ENCODE measurements at places on chromosomes 5 and 9.

- no peak for DNase-seq
Observed at GRCh38 chr5:5044247-5044840, 95.8 kb upstream of the ADAMTS16 start.

DNA sequence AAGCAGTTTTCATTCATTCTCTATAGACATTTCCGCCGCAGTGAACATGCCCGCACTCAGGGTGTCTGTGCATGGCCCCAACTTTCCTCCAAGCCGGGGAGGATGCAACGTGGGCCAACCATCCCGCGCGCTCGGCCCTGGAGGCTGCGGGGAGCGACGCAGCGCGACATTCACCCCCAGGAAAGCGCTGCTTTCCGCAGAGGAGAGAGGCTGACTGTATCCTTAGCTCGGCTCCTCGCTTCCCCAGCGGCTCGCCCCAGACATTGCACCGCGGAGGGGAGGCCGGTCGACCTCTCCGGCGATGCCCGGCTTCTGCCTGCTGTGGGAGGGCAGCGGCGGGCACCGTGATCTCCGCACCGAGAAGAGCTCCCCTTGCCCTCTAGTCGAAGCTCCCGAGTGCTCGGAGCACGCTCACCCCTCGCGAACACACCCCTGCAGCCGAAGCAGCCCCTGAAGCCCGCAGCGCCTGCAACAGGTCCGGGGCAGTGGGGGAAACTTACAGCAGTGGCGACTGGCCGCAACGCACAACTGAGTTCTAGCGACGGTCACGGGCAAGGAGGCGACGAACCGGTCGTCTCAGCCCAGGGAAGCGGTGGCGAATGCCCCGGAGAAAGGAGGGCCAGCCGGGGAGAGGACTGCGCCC is 600 bp downstream of the ENC1 start:
- peak; percentile 62 for DNase-seq

DNA sequence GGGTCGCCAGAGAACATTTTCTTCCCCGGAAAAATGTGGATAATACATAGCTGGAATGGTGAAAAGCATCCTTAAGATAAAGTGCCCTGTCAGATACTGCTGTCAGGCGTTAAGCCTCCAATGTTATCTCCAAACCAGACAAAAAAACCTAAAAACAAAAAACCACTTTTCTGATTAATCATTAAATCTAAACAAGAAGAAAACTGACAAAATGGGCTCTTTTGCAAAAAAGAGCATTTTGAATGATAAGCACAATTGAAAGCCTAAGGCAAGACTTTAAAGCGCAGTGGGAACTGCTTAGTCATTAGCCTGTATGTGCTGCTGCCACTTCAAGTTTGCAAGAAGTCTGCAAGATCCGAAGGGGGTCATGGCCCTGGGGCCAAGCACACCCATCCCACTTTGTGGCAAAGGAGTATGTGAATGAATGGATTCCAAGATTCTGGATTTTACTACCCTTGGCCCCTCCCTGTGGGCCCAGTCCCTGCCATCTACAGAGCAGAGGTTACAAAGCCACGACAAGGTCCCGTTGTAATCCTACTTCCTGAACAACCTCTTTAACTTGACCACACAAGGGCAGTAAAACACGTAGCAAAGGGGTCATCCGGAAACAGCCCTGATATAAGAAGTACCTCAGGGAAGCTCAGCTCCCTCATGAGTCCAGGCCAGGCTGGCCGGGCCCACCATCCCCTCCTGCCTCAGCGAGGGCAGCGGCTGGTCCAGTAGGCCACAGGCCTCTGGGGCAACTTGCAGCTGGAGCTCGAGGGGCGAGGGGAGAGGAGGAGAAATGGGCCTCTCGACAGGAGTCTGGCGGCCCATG is 29.7 kb downstream of the SHB start:
- no peak for DNase-seq

GRCh38 chr9:116276651-116277121 is 123.1 kb downstream of the PAPPA start:
- no peak for DNase-seq

DNA sequence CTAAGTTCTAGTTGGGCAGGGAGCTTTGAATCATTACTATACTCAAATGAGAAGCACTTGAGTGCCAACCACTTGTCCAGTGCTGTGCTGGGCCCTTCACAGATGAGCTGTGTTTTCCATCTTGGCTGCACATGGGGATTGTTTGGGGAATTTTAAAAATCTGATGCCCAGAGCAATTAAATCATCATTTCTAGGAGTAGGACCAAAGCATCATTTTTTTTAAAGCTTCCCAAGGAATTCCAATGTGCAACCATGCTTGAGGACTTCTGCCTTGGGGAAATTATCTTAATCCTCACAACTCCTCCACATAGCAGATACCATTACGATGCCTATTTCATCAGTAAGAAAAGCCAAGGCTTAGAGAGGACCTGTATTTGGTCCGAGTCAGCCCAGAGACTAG is 131.4 kb downstream of the TMEM174 start:
- DNase-seq, result no peak

DNA sequence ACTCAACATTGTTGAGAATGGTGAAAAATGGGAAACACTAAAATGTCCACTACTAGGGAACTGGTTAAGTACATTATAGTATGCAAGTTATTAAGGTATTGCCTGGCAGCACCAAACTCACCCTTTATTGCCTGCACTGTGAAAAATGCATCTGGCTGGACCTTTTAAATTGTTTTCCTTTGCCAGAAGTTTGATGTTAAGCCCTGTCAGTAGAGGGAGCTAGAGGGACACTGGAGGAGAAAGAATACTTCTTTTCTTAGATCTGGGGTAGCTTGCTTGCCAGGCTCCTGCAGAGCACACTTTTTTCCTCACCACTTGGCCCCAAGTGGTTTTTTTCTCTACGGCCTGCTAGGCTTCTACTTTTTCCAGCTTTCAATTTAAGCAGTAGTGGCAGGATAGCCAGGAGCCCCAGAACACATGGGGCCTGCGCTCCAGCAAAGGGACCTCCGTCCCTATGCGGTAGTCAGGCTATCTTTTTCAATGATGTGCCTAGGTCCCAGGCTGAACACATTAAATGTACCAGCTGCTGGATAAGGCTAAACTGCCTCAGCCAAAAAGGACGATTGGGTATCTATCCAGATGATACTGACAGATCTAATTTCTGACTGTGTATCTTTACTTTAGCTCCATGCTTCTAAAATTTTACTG is 8.0 kb upstream of the HABP4 start:
- no peak for DNase-seq

DNA sequence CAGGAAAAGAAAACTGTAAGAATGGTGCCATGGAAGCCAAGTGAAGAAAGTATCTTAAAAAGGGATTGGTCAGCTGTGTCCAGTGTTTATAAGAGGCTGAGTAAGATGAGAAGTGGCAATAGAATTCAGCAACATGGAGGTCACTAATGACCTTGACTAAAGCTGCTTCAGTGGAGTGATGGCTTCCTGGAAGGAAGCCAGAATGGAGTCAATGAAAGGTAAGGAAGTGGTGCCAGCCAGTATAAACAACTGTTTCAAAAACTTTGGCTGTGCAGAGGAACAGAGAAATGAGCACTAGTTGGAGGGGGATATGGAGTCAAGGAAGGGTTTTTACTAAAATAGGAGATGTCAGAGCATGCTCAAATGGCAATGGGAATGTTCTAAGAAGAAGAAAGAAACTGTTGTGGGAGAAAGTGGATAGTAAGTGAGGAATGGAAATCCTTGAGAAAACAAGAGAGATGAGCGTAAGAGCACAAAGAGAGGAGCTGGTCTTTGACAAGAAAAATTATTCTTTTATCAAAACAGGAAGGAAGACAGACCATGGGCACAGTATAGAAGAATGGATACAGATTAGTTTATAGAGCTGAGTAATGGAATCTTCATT is 11.1 kb upstream of the NRG2 start:
- no peak for DNase-seq

DNA sequence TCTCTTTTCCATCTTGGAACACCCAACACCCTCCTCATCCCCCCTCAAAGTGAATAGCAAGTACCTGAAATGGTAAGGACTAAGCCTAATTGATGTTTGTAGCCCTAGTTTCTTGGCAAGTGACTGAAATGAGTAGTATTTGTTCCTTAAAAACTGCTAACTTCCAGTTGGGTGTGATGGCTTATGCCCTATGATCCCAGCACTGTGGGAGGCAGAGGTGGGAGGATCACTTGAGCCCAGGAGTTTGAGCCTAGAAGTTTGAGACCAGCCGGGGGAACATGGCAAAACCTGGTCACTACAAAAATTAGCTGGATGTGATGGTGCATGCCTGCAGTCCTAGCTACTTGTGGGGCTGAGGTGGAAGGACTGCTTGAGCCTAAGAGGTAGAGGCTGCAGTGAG is 44.1 kb downstream of the ZFR start:
- no peak for DNase-seq

- DNase-seq, result no peak
Observed at GRCh38 chr5:121189342-121190305, 662.1 kb upstream of the FTMT start.

DNA sequence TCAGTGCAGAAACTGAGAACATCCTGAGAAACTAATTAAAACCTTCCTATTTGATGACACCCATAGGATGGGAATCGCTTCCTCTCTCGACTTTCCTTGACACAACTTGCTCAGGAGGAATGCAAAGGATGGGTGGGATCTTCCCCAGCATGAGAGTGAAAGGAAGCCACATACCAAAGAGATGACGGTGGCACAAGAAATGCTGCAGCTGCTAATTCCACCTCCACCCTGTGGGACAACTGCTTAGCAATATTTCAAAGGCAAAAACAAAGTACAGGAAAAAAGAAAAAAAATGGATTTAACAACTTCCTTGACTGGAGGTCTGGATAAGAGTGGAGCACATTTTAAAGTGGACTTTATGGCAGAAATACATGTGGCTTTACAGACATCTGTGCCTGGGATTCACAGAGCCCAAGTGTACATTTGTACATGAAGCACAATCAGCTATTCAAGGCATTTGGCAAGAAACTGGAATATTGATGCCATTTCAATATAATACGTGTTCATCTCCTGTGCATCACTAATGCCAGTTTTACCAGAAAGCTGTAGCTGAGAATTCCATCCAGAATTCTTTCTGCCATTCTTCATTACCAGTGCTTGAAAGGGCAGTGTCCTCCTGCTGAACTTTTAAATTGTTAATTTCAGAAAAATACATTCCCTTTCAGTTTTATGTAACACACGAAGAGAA is 359.2 kb upstream of the ACTBL2 start:
- no peak for DNase-seq

GRCh38 chr5:169290895-169291294 is 10.0 kb downstream of the SLIT3 start:
- DNase-seq, result no peak

DNA sequence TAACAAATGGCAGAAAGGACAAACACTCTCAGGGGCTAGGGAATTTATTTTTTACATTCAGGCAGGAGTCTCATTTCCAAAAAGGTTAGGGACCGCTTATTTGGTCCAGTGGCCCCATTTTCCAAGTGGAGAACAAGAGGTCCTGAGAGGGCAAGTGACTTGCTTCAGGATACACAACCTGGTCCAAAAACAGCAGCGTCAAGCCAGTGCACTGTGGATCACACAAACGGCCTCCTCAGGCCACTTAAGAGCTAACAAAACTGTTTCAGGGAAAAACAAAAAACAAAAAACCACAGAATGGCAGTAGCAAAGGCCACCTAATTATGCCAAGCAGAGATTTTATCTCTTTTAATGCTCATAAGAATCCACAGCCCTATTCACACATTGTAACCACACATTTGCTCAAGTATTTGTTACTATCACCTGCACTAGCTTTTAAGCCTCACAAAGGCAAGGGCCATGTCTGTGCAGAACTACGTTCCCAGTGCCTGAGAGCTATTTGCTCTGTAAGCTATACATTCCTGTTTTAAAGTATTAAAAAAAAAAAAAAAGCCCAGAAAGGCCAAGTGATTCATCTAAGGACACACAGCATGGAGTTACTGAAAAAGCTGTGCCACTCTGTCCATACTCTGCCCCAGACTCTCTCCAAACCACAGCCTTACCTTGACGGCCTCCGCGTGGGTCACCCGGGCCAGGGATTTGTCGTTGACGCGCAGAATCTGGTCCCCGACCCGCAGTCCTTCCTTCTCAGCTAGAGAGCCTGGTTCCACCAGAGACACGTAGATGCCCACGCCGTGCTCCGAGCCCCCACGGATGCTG is 1.5 kb downstream of the WHRN start:
- DNase-seq, result no peak

DNA sequence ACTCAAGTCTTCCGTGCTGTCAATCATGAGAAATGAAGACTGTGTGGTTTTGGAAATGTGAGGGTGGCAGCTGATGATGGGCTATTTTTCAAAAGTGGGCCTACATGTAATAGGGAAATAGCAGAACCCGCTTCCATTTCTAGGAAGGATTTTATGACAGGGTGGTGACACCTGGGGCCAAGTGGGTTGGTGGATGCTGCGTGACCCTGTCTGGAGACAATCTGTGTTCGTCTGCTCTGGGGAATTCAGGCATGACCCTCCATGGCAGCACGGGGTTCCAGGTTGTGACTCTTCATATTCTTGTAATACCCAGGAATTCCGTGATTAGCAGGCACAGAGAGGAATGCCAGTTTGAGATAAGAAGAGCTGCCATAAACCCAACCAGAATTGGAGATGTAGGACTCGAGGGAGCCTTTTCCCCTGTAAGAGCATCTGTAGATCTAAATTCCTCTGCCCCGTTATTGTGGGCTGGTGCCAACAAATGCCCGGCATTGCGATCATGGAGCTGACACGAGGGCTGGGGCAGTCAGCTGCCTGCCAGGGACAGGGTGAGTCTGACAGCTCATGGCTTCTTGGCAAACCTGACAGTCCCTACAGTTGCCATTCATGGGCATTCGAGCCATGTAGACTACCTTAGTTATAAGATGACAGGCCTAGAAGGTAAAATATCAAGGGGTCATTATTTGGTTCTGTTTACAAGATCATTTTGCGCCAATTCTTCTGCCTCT is 279.7 kb downstream of the GADD45G start:
- no peak for DNase-seq

DNA sequence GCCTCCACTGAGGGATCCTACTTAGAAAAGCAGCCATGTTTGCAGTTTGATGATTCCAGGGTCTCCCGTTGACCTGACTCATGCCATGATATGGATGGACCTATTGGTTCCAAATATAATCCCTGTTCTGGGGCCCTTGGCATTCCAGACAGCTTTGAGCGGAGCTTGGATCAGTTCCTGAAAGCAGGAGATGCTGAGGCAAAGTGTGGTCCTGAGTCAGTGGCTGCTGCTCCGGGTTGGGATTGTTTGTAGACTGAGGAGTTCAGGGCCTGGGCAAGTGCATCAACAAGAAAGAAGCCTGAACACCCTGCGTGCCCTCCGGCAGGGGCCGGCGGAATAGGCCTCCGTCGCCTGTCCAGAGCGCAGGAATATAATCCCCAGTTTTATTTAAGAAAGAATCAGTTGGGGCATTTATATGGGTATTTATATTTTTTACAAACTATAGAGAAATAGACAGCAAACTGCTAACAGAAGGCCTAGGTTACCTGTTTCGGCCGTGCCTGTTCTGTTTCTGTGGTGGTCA is 50.6 kb downstream of the LRSAM1 start:
- no peak for DNase-seq

- no peak for DNase-seq
Observed at GRCh38 chr9:94638335-94639060, 820 bp downstream of the FBP1 start.

- DNase-seq, result no peak
Observed at GRCh38 chr9:93900971-93901861, 53.9 kb downstream of the BARX1 start.

GRCh38 chr5:67163231-67163756 is 33.3 kb downstream of the CD180 start:
- DNase-seq, result no peak

GRCh38 chr9:97534961-97535594 is 33.6 kb downstream of the TMOD1 start:
- no peak for DNase-seq

- no peak for DNase-seq
Observed at GRCh38 chr5:73365301-73365853, 83.2 kb downstream of the FOXD1 start.

GRCh38 chr9:114401344-114401743 is 13.6 kb upstream of the AKNA start:
- DNase-seq, result no peak

All from stimulated activated naive CD4-positive, alpha-beta T cell (primary cell).